ENCODE measurements at places on chromosomes 12 and 14.

DNA sequence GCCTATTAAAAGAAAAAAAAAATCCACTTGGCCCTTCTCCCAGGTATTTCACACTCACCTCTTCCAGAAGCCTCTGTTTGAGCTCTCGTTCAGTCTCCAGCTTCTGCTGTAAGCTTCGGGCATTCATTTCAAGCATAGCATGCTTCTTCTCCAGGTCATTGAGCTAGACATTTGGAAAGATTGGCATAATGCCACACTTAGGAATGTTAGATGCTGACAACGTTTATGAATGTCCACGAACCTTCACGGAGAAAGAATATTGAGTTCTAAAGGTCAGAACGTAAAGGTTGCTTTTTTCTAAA is 60.5 kb downstream of the PRKAB1 start:
- DNase-seq = no peak

DNA sequence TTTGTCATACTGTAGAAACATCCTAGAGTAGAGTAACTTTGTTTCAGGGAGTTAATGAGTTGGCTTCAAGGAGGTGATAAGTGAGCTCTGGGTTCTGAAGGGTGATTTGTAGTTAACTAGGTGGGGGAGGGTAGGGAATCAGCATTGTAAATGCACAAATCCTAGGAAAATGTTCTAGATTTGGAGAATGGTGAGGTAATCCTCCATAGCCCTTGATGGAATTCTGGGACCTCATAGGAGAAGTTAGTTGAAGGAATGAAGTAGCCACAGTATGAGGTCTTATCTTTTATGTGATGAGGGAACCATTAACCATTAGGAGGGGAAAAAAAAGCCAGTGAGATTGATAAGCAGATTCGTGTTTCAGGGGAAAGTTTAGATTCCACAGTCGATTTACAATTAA is 8.0 kb downstream of the CNOT2 start:
- DNase-seq = no peak

DNA sequence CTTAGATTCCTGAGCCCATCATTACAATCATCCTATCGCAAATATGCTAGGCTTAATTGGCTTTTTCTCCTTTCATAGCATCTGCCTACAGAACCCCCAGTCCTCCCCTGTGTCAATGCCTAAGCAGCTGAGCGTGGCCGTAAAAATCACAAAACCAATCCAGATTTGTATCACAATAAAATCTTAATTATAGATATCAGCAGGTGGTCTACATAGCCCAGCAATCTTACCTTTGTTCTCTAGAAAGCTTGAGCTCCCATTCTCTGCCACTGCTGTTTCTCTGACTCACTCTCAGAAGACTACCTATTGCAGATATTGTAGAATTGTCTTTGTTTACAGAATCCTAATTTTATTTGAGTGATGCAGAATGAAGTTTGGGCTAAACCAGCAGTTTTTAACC is 37.9 kb upstream of the PPM1A start:
- no peak for DNase-seq

DNA sequence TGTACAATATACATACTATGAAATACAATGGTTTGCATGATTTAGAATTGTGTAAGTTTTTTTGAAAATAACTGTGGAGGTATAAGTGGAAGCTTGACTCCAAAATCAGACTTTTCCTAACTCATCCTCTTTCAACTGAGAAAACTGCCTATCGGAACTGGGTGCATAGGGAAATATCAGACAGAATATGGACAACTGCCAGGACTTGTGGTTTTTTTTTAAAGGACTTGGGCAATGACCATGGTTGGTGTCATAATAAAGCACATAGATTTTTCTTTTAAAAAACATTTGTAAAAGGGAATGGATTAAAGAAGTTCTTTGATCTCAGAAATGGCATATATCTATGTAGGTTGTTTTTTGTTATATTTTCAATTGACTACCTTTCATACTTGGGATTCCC is 53.3 kb upstream of the LRRK2 start:
- DNase-seq = no peak

DNA sequence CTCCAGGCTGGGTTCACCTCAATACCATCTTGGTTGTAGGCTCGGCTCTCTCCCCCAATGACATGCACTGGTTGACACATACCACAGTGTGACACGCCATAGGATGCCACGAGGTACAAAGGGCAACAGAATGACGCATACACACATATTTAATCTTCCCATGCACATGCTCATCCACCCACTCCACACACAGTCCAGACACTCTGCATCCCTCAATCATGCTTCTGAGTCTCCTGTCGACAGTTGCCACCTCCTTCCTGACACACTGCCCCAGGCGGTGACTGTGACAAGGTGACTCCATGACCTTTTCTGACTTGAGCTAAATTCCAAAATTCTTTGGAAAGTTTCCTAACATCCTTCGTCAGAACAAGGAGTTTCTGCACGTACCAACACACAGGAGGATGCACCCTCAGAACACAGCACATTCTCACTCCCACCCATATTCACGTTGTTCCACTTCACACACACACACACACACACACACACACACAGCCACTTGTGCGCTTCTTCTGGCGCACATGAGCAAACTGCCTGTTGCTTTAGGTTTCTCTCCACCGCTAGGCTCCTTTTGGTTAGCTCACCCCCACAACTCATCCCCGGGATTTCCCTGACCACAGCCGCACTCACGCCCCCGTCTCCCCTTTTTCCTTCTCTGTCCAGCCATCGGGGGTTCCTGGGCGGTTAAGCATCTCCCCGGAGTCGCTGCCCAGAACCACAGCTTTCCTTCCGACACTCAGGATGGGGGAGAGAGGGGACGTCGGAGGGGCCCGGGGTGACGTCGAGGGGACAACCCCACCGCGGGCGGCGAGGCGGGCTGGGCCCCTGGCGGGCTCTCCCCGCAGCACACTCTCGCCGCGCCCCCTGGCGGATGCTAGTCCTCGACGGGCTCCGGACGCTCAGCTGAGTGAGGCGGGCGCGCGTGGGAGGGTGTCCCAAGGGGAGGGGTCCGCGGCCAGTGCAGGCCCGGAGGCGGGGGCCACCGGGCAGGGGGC is 536 bp upstream of the WNT1 start:
- peak; percentile 69 for DNase-seq

- DNase-seq = peak; percentile 30
These were observed 78.3 kb upstream of the BDKRB2 start for GRCh38 chr14:96126339-96126782.

- no peak for DNase-seq
These were observed 72.8 kb downstream of the CLMN start for GRCh38 chr14:95246870-95247269.

- DNase-seq = peak; percentile 43
These were observed 938 bp upstream of the SLC6A13 start for GRCh38 chr12:263574-263973.

DNA sequence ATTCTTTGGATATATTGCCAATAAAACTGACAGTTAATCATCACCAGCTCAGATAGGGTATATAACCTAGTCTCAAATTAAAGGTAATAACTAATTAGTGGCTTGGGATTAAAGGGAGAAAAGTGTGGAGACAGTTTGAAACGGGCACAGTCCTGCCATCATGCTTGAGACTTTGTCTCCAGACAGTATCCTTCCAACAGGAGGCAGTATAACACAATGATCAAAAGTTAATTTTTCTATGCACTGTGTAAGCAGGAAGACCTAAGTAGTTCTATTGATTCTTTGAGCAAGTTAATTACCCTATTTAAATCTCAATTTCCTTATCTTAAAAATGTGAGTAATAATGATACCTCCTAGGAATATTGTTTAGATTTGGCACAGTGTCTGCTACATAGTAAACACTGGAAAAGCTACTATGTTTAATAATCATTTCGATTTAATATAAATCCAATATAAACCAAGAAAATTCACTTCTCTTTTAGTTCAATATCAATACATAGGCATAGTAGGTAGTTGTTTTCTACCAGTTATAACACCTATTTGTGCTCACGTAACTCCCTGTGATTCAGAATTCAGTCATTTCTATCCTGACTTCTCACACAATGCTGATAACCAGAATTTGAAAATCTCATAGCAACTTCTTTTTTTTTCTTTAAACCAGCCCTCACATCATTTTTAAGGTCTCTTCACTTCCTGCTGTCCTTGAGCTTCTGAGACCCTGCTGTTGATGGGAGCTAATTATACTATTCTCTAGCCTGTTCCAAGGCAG is 53.7 kb downstream of the GALNT4 start:
- DNase-seq = peak; percentile 57

DNA sequence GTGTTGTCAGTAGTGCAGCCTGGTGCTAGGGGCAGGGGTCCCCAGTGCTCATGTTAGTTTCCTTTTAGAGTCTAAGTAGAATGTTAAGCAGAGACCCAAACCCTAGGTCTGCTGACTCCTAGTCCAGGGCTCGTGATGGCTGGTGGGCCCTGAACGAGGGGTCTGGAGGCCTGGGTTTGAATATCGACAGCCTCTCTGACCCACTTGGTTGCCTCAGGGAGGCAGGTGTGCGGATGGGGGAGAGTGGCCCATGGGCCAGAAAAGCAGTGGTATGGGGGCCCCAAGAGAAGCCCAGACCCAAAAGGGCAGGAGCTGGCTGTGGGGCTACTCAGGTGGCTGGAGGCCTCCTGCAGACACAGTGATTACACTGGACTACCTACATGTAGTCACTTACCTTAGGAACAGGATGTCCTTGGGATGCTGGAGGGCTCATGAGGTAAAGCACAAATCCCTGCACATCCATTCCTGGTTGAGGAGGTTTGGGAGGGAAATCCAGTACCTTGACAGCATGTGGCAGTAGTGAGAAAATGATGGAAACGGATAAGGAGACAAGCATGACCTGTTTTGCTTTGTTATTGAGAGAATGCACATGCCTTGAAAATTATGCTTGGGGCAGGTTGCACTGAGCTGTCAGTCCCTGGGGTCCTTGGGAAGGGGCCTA is 1.7 kb upstream of the SLC25A29 start:
- no peak for DNase-seq

- DNase-seq = no peak
These were observed 289.5 kb upstream of the CCDC196 start for GRCh38 chr14:66196670-66197069.

DNA sequence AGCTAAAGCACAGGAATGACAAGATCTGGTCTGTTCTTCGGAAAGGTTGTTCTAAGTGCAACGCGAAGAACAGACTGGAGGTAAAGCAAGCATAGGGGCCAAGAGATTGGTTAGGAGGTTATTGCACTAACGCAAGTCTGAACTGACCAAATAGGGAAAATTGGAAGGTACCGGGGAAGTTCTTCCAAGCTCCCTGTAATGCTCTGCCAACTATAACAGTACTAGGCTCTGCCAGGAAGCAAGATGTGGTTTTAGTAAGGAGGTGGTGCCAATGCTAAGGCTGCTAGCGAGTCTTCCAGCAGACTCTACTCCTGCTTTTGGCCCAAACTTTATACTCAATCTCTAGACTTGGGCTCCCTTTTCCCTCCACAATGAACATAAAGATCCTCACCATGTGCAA is 138.6 kb downstream of the PAWR start:
- no peak for DNase-seq

DNA sequence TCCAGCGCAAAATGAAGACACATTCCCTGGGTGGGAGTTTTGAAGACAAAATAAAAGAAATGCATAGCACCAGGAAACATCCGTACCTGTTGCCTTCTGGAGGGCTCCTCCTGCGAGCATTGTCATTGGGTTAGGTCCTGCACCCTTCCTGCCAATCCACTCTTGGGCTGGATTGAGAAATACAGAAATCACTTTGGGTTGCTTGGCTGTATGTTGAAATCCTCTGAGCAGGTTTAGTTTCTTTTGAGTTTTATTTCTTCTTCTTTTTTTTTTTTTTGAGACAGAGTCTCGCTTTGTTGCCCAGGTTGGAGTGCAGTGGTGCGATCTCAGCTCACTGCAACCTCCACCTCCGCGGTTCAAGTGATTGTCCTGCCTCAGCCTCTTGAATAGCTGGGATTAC is 67.6 kb downstream of the ARF6 start:
- DNase-seq = no peak

DNA sequence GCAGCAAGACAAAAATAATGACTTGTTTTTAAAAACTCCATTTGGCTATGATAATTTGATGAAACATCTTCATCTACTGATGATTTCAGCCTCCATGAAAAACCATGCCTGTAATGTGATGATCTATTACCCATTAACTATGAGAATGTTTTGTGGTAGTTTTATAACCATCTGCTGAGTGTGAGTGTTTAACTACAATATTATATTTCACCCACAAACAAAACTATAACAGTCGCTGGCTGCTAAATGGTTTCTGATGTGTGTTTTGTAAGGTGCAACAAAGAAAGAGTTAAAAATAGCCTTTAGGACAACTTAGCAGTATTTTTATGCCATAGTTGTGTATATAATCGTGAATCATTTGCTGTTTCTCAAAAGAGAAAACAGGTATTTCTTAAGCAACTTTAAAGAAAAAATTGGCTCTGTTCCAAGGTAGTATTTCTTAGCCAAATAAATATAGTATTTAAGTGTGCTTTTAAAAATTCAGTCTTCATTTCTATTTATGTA is 4.9 kb downstream of the PTHLH start:
- DNase-seq = peak; percentile 68

GRCh38 chr14:73208390-73208789 is 28.9 kb upstream of the PAPLN start:
- DNase-seq = no peak

DNA sequence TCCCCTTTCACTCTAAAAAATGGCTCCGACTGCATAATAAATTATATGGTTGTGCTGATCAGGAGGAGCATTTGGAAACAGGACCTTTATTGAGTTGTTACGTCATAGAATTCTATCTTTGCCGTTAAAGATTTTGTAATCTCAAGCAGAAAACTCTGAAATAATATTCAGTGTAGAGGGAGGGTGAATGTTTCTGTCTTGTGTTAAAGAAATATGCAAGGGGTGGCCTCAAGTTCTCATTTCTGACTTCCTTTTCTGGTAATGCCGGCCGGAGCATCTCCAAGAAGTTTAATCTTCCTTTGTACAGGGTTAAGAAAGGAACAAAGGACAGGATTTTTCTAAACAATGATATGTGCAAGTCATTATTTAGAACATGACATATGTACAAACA is 165.1 kb downstream of the SLC38A4 start:
- no peak for DNase-seq

- no peak for DNase-seq
These were observed 27.2 kb upstream of the ANO4 start for GRCh38 chr12:100767371-100767770.

GRCh38 chr12:48954841-48955501 is 2.3 kb downstream of the ARF3 start:
- no peak for DNase-seq

DNA sequence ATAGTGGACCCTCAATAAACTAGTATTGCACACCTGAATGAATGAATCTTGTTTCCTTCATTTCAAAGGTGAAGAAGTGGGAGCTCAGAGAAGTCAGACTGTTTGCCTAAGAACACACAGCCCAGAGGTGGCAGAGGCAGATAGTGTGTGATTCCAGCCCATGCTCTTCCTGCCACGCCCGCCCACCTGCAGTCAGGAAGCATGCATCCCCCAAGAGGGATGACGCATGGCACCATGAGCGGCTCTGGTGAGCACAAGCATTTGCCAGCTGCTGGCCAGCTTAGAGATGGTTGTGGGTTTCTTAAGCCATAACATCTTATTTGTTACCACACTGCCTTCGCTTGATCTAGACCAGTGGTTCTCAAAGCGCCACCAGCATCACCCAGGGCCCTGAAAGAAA is 133.8 kb downstream of the RIMBP2 start:
- DNase-seq = no peak

GRCh38 chr14:55433880-55434804 is 6.3 kb downstream of the TBPL2 start:
- no peak for DNase-seq

Measured in EH (cell line).